ENCODE measurements at places on chromosomes 16 and 17.

- DNase-seq = peak; percentile 49
These were observed 49.8 kb upstream of the KLHDC4 start for GRCh38 chr16:87815567-87815966.

GRCh38 chr17:8041249-8041928 is 2.5 kb downstream of the ALOX15B start:
- DNase-seq = peak; percentile 63

- no peak for DNase-seq
These were observed 658 bp downstream of the RABEP2 start for GRCh38 chr16:28924399-28924761.

DNA sequence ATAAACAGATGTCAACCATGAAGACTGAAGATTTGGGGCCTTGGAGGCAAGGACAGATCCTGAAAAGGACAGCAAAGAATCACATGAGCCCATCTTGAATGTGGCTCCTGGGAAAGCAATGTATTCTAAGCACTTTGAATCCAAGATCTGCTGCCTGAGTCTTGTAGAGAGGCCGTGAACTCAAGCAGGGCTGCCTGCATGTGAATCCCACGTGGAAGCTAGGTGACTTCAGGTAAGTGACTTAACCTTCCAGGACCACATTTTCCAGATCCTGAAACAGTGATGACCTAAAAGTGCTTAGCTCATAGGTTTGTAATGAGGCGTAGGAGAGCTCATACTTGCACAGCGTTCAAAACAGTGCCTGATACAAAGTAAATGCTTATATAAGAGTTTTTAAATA is 373.0 kb upstream of the SALL1 start:
- no peak for DNase-seq

DNA sequence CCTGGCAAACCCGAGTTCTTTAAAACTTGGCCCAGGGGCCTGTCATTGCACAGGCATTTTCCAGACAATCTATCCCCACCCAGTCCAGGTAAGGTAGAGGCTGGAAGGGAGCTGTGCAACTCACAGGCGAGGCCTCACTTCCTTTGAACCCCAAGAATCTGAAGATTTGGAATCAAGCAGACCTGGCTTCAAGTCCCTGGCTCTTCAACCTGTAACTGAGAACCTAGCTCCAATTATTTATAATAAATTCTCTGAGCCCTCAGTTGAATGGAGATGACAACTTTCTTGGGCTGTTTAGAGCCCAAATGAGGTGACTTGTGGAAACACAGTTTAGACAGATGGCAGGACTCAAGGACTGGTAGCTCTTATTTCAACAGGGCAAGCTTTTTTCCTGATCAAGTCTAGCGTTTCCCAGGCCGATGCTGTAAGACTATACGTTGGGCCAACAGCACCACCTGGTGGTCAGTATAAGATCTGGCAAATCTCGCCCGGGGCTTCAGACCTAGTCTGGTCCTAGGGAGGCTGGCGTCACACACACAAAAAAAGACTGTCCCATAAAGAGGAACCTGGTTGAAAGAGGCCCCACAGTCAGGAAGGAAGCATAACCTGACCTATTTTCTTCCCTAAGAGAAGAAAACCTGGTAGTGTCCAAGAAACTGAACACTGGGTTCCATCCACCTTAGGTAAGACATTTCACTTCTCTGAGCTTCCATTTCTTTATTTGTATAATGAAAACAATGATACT is 117.9 kb downstream of the C17orf67 start:
- peak; percentile 88 for DNase-seq

GRCh38 chr17:13016881-13017654 is 759 bp downstream of the ELAC2 start:
- DNase-seq = no peak

DNA sequence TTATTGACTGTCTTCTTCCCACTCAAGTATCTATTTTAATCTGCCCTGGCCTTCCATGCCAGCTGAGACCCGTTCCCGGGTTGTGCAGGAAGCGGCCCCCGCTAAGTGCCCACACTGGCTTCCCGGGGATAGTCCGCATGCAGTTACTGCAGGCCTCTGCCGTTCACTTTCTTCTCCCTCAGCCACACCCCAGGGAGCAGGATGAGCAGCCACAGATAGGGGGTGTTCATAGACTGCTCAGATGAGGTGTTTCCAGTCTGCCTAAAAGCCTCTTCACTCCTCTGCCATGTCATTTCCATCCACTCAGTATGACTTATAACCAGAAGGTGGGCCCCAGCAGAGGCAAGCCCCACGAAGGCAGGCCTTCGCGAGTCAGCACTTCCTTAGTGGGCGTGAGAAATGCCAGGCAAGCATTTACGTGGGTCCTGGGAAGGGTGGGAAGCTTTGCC is 7.7 kb downstream of the MED9 start:
- DNase-seq = no peak

Measured in ecto neural progenitor cell (in vitro differentiated cells).